ENCODE measurements at places on chromosomes 3 and 15.

- no peak for DNase-seq
Measured at GRCh38 chr3:132995971-132996370, 42.2 kb upstream of the TMEM108 start.

DNA sequence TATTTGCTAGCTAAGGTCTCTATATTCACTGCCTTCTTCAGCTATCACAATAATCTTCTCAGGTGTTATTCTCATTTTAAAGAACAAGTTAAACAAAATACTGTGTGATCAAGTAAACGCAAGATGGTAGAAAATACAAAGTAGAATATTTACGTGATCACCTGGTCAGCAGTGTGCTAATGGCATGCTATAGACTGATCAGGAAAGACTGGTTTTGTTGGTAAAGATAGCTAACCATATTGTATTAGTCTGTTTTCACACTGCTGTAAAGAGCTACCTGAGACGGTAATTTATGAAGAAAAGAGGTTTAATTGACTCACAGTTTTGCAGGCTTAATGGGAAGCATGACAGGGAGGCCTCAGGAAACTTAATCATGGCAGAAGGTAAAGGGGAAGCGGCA, 50.4 kb downstream of the ZBTB38 start:
- DNase-seq, result no peak

- no peak for DNase-seq
Measured at GRCh38 chr3:45937206-45938042, 5.8 kb upstream of the CXCR6 start.

DNA sequence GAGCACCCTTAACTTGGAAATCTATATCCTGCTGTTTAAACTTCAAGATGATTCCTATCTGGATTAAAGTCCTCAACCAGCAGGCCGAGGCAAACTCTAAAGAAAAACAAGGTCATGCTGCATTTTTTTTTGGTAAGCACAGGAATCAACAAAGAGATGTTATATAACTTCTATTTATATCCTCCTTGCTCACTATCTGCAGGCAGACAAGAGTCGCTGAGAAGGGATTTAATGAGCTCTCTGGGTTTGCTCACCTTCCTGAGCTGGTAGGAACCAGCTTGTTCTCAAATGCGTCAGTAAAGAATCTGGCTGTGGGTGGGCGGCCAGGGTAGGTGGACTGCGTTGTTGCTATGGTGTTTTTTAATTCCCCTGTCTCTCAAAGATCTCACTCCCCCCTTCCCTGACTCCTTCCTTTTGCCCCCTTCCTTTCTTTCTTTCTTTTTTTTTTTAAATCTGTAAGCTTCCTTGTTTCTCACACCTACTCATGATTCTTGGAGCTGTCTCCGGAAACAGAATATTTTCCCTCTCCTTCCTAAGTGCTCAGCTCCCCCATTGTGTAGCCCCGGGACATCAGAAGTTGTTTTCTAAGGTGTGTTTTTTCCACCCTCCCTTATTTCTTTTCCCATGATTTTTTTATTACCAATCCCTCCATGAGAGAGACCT, 228.8 kb upstream of the BHLHE40 start:
- no peak for DNase-seq

DNA sequence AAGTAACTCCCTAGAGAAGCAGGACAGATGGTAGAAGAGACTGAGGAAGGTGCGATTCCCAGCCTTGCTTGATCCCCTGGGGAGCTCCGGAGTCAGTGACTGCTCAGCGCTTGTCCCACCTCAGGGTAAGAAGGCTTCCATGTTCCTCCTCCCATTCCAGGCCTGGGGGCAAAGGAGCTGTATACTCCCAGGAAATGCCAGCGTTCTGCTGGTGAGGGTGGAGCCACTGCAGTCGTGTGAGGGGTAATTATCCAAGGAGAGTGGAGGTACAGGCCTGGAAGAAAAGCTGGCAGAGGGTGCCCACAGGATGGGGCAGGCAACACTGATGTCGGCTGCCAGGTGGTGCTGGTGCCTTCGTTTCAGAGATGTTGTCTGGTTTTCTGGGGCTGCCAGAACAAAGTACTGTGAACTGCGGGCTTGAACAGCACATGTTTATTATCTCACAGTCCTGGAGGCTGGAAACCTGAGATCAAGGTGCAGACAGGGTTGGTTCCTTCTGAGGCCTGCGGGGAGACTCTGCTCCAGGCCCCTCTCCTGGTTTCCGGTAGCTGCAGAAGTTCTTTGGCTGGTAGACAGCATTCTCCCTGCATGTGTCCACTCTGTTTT, 12.1 kb upstream of the APBA2 start:
- DNase-seq, result peak; percentile 66

- DNase-seq, result no peak
Measured at GRCh38 chr15:44882499-44882968, 74.0 kb upstream of the TERB2 start.

- DNase-seq, result no peak
Measured at GRCh38 chr3:183775781-183776180, 49.6 kb downstream of the MAP6D1 start.

GRCh38 chr15:78102741-78103140, 10.4 kb downstream of the SH2D7 start:
- DNase-seq, result no peak
